ENCODE measurements at places on chromosomes 3 and 15.

DNA sequence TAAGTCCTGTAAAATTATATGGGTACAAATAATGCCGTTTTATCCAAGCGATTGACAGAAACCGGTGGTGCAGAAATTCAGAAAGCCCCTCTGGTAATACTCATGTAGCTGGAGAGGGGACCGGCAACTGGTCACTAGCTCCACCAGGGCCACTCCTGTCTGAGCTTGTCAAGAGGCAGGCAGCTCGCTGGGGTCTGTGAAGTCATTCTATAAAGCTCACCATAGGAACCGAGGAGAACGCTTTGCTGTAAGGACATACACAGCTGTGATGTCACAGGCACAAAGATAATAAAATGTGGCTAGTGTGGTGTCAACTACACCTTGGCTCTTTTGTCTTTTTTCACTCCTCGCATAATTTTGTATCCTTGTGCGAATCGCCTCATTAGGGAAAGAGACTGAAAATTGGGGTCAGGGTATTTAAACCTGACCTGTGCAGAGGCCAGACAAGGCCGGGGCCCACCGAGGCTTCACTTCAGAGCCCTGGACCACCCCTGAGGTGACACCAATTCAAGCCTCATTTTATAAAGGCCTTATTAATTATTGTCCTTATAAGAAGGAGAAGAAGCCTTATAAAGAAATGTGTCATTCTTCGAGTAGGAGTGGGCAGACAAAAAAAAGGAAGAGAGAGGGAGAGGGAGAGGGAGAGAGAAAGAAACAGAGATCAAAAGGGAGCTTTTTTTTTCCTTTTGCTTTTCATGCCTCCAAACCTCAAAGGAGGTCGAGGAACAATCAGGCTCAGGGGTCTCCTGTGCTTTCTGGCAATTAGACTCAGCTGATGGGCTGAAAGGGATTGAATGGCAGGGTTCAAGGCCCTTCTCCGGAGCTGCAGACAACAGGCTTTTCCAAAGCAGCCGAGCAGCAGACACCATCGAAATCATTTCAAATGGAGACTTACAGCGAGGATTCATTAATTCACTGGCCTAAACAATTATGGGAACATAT, 813.3 kb upstream of the ARRDC4 start:
- DNase-seq = no peak

- DNase-seq = no peak
These were observed 604.3 kb downstream of the TAFA4 start for GRCh38 chr3:68328049-68328448.

GRCh38 chr3:88773766-88774165, 333.7 kb upstream of the EPHA3 start:
- DNase-seq = no peak

DNA sequence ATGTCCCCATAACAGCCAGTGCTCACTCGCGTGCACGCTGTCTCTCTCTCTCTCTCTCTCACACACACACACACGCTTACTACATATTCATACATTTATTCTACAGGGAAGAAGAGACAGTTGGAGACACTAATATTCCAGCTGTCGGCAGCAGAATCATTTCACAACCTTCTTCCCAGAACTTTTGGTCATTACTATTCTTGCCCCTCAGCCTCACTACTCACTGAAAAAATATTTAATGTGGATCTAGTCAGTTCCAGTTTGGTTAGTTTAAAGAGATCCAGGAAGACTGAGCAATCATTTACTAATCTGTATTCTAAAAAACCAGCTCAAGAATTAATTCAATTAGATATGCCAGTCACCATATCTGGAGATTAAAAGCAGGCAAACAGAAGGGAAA, 394.9 kb downstream of the PTPRG start:
- DNase-seq = no peak

DNA sequence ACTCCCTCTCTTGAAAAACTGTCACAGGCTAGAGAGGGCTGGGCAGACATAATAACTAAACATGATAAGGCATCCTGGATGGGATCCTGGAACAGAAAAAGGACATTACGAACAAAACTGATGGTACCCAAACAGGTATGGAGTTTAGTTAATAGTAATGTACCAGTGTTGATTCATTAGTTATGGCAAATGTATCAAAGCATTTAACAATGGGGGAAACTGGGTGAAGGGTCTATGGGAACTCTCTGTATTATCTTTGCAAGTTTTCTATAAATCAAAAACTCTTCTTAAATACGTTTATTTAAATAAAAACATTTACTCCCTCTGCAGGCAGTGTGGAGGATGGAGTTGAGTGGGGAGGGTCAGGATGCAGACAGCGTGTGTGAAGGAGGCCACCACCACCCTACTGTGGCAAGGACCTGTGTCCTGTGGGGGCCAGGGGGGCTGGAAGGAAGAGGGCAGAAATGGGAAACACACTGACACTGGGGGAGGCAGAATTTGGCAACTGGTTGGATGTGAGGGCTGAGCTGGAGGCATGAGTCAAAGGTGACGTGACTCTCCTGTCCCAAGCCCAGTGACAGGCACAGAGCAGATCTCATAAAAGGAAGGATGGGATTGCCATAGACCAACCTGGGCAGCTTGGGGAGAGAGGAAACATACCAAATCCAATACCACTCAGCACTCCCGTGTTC, 59.6 kb upstream of the ITGA11 start:
- DNase-seq = no peak

GRCh38 chr15:51533672-51534398, 88.7 kb downstream of the DMXL2 start:
- no peak for DNase-seq

DNA sequence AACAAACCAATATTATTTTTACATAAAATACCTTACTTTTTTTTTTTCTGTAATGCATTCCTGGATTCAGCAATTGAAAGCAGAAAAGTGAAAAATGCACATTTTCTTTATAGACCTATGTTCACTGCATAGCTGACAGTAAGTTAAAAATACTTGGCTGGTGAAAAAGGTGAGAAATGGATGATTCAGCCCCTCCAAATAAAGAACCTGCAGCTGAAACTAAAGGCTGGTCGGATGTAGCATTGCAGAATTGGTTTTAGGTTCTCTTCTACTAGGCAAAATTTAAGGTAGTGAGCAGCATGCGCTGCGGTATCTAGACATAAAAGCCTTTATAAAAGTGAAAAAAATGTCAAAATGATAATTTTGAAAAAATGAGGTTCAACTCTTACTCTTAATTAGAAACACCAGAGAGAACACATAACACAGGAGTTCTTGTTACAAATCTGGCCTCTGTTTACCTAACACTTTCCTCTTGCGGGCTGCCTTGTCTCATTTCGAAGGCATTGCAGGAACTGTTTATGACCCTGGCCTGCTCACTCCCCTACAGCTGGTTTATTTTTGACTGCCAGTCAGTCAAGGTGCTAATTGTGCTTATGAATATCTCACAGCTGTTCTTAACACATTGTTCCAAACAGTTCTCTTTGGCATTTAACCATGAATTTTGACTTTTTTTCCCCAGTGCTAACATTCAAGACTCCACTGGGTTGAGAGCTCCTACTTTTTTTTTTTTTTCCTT, 455.4 kb upstream of the TBL1XR1 start:
- no peak for DNase-seq

GRCh38 chr15:100343251-100343650, 1.5 kb upstream of the ADAMTS17 start:
- no peak for DNase-seq

DNA sequence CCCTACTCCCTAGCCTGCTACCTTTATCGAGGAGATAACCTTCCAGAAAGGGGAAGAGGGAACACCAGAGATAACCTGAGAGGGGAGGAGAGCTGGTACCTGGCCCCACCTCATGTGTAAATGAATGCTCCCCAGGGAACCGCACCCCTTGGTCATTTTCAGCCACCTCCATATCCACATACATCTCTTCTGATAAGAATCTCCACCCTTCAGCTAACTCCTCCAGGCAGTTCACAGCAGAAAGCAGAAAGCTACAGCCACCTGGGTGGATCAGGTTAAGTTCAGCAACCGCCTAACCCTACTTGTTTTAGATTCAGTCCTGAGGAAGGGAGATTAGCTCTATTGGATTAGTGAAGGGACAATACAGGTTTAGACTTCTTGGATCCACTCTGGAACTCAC, 38.0 kb upstream of the TIMP4 start:
- no peak for DNase-seq

DNA sequence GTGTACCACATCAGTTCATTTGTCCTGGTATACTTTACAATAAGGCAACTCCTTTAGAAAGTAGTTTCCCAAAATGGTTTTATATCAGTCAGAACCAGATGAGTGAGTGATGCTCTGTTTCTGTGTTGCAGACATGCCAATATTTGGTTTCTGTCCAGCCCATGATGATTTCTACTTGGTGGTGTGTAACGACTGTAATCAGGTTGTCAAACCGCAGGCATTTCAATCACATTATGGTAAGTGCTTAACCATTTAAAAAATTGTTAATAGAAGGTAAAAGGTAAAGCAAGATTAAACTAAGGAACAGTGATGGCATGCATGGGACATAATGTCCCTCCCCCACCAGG, 40.0 kb upstream of the SCAANT1 start:
- DNase-seq = no peak

DNA sequence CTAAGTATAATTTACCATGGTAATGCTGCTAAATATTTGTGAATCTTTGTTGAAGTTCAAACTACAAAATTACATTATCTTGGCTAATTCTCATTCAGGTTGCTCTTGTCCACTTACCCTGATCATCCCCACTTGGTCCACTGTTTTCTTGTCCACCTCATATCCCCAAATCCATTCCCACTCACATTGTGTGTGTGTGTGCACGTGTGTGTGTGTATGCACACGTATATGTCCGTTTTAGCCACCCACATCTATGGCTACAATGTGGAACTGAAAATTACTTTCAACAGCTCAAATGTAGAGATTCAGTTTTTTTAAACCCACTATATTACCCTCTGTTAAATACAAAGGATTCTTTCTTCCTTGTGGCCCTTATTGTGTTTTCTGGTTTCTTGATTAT, 15.2 kb upstream of the MEIS2 start:
- no peak for DNase-seq

GRCh38 chr15:68330416-68330815, 52.9 kb downstream of the FEM1B start:
- no peak for DNase-seq

DNA sequence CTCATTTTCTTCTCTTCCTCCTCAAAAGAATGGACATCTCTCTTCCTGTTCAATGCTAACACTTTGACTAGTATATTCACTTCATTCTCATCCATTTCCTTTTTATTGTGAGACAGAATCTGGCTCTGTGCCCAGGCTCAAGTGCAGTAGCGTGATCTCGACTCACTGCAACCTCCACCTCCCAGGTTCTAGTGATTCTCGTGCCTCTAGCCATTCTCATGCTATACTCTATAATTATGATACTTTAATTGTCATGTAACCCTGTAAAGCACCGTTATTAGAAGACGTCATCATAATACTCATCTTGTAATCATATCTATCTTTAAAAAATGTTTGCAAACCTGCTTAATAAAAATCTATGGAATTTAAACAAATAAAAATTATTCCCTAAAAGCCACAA, 107.0 kb downstream of the SHOX2 start:
- no peak for DNase-seq

DNA sequence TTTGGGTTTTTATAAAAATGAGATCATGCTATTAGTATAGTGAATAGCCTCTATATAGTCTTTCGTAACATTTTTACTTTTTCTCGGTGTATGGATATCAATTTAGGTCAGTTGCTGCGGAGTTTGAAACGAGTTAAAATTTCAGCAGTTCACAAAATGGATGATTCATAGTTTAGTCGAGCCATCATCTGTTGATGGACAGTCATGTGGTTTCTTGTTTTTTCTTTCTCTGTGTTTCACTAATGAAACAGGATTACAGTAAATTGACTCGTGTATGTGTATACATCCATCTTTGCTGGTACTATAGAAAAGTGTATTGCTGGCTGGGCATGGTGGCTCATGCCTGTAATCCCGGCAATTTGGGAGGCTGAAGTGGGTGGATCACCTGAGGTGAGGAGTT, 106.8 kb downstream of the IGF1R start:
- no peak for DNase-seq

DNA sequence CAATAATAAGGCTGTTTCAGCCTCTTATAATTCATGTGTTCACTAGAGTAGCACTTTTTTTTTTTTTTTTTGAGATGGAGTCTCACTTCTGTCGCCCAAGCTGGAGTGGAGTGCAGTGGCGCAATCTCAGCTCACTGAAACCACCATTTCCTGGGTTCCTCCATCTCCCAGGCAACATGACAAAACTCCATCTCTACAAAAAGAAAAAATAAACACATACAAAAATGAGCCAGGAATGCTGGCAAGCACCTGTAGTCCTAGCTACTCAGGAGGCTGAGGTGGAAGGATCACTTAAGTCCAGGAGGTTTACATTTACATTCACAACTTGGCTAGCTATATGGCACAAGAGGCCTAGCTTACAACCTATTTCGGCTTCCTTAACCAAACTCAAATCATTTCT, 6.8 kb downstream of the USP4 start:
- DNase-seq = no peak

- DNase-seq = no peak
These were observed 43.1 kb downstream of the AMOTL2 start for GRCh38 chr3:134330883-134331810.

- DNase-seq = no peak
These were observed 35.7 kb downstream of the CCNB2 start for GRCh38 chr15:59140422-59141226.

GRCh38 chr15:29103824-29104565, 165.6 kb downstream of the NSMCE3 start:
- DNase-seq = peak; percentile 88

GRCh38 chr15:58475573-58476524, 44.1 kb downstream of the LIPC start:
- no peak for DNase-seq

DNA sequence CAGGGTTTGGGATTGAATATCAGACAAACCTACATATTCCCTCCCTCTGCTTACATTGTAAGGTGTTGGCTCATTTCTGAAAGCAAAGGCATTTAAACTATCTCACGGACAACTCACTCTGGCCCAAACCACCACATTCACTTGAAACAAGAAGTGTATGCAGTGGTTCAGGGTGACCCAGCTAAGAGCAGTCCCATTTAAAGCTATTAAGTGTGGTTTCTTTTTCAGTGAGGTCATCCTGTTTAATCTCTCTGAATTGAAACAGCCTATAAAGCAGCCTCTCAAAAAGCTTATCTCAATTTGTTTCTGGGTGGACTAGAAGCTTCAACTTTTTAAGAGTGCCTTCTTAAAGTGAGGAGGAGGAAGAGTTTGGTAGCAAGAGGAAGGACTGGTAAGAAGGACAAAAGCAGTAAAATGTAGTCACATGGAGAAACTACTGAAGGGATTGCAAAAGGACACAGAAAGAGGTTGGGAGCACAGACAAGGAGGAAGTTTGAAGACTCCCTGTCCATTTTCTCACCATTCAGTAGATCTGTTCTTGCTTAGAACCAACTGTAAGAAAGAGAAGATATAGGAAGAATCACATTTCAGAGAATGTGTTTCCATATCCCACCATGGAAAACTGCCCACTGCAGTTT, 151.6 kb downstream of the TMCO5A start:
- no peak for DNase-seq

DNA sequence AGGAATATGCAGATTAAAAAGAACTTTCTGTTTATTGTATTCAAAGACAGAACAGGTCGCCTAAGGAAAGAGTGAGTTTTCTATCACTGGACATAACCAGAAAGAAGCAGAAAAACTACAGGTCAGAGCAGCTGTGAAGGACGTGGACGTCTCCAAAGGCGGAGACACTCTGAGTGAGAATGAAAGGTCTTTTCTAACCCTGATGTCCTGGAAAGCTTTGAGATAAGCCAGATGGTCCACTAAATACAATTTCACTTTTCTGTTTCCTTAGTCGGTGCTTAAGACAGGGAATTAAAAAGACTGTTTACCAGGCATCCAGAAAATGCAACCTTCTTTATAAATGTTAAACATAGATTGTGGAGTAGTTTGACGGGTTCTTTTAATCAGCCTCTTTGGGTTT, 360.4 kb downstream of the FGF12 start:
- no peak for DNase-seq

All from D721Med (cell line).